ENCODE measurements at places on chromosomes 4 and X. TPM values are rescaled to one million over a fixed set of nuclear protein-coding genes. Genes with fewer than 3 reads are reported as not detected.

DNA sequence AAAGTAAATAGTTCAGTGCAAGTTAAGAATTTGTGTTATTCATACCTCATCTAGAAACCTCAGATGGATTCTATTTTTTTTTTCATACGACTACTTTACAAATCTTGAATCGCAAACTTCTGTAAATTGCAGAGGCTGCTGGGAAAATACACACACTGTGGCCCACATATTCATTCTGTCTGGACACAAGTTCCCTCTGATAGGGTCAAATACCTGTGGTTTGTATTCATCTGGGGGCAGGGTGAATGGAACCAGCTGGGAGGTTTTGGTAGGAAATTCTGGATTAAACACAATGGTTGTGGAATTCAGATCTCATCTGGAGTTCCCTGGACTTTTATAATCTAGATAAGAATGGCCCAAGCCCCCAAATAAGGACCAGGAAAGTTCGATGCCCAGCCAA, 56.2 kb downstream of the SPATA18 start:
- DNase-seq = no peak

GRCh38 chr4:162659716-162660115, 495.9 kb upstream of the FSTL5 start:
- DNase-seq = no peak

The EPHA5 gene
- 0.32 TPM for total RNA-seq

DNA sequence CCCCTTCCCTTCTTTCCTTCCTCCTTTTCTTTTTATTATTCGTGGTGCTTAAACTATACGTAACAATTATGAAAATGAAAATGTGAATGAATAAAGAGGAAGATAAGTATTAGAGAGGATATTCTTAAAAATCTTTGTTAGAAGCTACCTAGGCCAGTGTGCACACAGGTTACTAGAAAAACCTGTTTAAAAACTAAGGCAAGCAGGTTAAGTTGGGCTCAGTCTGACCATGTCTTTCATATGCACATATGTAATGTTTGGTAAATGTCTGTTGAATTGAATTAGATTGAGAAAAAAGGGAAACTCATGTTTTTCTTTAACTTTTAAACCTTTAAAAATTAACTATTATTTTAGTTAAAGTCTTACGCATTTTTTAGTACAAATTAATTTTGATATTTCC, 7.8 kb downstream of the SHROOM3 start:
- no peak for DNase-seq

GRCh38 chrX:8018934-8019333, 91.7 kb upstream of the PNPLA4 start:
- DNase-seq = no peak

The ABCE1 gene
- total RNA-seq = 175 TPM

DNA sequence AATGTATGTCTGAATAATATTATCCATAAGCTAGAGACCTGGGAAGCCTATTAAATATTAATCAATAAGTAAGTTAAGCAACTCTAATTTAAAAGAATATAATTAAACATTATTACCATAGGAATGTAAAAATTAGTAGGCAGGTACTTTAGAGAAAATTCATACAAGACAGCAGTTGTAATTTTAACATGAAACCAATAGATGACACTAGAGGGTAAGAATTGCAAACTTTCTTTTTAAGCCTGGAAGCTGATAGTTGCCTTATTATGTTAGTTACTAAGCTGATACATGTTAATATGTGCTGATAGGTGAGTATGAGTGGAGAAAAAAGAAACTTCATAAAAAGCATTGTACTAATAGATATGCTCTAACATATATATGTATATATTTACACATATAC, 1157.4 kb downstream of the FAM133A start:
- peak; percentile 1 for DNase-seq

GRCh38 chr4:32249040-32249439, 1528.9 kb downstream of the PCDH7 start:
- DNase-seq = no peak

DNA sequence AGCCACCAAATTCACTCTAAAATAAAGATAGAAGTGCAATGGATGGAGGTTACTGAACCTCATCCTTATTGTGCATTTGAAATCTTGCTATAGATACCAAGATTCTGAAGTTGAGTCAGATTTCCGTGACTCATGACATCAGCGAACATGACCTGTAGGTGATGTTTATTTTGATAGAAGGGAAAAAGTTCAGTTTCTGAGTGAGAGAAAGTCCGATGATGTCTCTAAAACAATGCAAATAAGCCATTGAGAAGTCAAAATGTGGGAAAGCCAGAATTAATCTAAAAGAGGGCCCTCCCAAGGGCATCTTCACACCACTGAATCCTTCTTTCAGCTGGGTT, 20.0 kb downstream of the PHOX2B start:
- DNase-seq = peak; percentile 7

- no peak for DNase-seq
Measured at GRCh38 chrX:25023908-25024307, 8.1 kb upstream of the ARX start.

The GUCY1B1 gene
- 1.9 TPM for total RNA-seq

DNA sequence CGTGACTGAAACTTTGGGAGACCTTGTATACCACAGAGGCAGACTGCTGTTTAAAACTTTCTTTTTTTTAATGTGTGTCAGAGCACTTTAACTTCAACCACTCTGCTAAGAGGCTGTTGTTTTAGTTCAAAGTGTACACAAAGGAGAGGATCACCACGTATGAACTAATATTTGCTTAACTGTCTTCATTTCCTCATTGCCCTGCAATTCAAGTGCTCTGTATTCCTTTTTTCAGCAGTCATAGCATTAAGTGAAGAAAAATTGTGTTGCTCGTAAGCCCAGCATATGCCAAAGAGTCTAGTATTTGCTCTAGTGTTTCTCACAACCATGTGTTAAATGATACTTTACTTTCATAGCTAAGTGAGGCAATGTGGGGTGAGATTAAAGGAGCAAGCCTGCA, 63.0 kb upstream of the HHIP start:
- DNase-seq = no peak

The ADGRG4 gene
- total RNA-seq = not detected

GRCh38 chr4:73139991-73140390, 70.5 kb upstream of the COX18 start:
- DNase-seq = no peak

The IL15 gene
- total RNA-seq = 11.6 TPM

The ANTXR2 gene
- 107 TPM for total RNA-seq

The GAGE12H gene
- not detected for total RNA-seq

The MAOB gene
- under 0.01 TPM for total RNA-seq

GRCh38 chr4:78040431-78040830, 16.7 kb upstream of the FRAS1 start:
- DNase-seq = no peak

DNA sequence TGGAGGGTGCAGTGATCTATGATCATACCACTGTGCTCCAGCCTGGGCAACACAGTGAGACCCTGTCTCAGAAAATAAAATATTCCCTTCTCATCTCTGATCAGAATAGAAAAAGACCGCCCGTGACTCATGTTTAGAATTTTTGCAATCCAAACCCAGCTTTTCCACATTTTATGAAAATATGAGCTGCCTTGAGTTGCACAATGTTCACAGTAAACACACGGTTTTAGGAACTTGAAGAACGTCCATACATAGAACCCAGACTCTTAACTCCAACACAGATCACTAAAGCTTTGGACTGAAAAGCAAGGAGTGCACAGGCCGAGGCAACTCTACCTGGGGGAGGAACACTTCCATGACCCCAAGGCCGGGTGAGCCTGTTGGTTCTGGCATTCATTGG, 305.0 kb downstream of the TENM3 start:
- no peak for DNase-seq

- peak; percentile 48 for DNase-seq
Measured at GRCh38 chr4:128596853-128597252, 212.6 kb upstream of the JADE1 start.

GRCh38 chr4:26787461-26788340, 72.9 kb upstream of the STIM2 start:
- DNase-seq = peak; percentile 30

The ATP2B3 gene
- total RNA-seq = not detected

DNA sequence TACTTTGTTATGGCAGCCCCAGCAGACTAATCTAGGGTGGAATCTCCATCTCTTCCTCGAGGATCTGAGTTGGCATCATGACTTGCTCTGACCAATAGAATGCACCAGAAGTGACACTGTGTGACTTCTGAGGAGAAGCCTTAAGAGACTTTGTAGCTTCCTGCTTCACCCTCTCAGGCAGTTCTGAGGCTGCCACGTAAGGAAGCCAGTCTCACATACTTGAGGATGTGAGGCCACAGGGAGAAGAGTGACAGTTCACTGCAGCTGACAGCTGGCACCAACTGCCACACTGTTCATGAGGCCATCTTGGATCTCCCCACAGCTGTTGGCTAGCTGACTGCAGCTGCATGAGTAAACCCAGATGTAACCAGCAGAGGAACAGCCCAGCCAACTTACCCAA, 29.3 kb upstream of the BCOR start:
- no peak for DNase-seq

GRCh38 chr4:20017777-20018115, 234.0 kb upstream of the SLIT2 start:
- DNase-seq = no peak

GRCh38 chr4:107380836-107381438, 339.1 kb downstream of the PAPSS1 start:
- DNase-seq = no peak

GRCh38 chr4:109990261-109991257, 77.9 kb downstream of the EGF start:
- no peak for DNase-seq

The PRKX gene
- 7.1 TPM for total RNA-seq

The FAT4 gene
- total RNA-seq = 44.9 TPM

The SMAD1 gene
- total RNA-seq = 33.8 TPM

DNA sequence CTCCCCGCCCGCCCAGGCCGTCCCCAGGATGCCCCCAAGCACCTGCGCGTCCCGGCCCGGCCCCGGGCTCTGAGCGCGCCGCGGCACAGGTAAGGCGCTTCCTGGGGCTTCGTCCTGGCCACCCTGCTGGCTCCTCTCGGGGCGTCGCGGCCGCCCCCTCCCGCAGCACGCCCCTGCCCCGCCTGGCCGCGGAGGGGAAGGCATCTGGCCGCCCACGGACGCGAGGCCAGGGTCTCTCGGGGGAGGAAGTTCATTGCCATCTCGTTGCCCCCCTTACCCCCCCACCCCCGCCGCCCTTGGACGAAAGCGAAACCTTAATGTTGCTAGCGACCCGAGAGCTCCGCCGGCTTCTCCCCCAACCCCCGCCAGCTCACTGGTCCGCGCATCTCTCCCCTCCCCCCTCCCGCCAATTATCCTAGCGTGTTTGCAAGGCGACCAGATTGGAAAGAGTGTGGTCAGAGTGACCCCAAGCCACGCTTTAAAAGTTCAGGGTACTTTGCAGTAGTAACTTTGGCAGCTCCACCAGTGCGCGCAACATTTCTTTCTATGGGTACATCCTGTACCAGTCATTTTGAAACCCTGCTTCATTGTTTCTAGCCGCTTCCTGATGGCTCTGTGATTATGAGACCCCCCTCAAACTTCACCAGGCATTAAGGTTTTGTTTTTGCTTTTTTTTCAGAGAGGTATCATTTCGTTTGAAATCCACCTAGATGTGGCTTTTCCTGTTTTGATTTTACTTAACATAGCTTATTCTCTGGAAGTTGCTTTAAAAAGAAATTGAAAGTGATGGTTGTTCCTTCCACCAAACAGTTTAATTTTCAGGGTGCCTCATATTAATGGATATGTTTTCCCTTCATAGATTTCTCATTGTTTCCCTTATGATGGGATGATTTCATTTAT, 626 bp downstream of the TBC1D1 start:
- no peak for DNase-seq

GRCh38 chr4:78441756-78442155, 109.8 kb upstream of the ANXA3 start:
- DNase-seq = no peak

DNA sequence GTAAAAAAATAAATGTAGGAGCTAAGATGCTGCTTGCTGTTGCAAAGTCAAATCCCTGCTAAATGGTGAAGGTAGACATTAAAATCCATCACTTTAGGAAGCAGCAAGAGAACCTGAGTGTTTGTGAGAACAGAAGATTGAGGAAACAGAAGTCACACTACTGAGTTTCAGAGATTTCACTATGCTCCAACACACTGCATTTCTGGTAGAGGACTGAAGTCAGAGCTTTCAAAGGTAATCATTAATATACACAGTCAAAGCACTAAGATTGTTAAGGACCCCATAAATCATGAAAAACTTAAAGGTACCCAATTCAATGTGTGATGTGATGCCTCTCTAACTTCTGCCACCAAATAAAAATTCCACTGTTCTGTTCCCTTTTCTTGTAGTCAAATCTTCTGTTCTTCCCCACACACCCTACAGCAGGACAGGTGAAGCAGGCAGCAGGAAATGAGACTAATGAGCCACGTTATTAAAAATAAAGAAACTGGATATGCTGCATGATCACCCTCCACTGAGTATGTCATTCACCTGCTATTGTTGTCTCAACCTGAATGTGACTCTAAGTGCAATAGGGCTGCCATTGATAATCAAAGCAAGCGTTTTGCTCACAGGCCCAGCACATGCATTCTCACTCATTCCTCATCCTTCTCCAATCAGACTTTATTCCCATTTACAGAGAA, 28.9 kb upstream of the APELA start:
- DNase-seq = no peak

The MAGEA9B gene
- under 0.01 TPM for total RNA-seq

- DNase-seq = peak; percentile 61
Measured at GRCh38 chr4:85728464-85728863, 253.5 kb downstream of the ARHGAP24 start.

DNA sequence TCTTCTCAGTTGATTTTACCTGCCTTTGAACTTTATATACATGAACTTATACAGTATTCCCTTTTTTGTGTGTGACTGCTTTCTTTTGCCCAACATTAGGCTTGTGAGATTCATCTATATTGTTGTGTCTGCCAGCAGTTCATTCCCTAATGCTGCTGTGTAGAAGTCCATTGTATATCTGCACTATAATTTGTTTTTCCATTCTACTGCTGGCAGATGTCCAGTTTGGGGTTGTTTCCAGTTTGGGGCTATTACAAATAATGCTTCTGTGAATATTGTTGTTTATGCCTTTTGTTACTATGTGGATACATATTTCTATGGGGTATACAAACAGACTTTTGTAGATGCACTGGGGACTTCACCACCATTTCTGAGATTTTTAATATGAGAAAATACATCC, 268.4 kb downstream of the DCTD start:
- no peak for DNase-seq

The VEGFD gene
- total RNA-seq = not detected

The TAF9B gene
- 41.5 TPM for total RNA-seq

Data from fibroblast of villous mesenchyme (primary cell).